ENCODE measurements at places on chromosomes 1 and 21.

DNA sequence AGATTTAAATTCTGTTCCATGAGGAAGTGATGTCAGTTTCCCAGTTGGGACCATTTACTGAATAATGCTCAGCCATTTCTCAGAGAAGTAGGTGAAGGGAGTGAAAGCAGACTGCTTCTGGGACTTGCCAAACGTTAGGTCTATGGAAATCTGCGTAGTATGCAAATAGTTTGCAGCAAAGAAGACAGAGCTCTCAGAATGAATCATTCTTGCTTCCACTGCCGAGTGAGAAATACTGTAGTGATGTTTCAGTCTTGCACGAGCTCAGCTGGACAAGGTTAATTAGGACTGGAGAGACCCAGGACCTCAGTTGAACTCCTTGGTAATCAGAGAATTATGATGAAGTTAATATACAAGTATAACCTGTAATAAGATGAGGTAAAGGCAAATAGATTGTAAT is 317.7 kb upstream of the DAB1 start:
- DNase-seq, result no peak

DNA sequence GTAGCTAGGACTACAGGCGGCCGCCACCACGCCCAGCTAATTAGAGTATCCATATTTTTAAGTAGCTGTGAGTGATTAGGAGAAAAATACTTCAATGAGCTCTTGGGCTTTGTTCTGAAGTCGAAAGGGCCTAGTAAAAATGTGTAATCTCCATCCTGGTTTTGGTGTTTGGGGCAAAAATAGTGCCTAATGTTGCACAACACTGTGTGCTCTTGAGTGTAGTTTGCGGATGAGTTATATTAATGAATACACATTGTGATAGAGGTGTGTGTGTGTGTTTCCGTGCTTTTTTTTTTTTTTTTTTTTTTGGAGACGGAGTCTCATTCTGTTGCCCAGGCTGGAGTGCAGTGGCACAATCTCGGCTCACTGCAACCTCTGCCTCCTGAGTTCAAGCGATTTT is 6.3 kb upstream of the ARID1A start:
- DNase-seq, result no peak

DNA sequence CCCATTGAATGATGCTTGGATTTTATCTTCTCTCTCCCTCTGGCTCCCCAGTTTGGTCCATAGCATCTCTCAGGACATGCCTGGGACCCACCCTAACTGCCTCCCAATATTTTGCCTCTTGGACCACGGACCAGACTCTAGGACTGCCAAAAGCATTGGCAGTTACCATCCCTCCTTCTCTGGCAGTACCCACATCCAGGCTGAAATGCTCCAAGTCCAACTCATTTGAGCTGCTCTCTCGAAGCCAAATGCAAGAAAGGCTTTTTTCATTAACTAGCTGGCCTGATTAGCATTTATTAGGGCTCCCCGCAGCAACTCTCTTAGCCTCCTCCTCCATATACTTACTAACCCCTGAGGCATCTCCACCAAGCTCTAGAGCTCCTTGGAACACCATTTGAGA is 140.0 kb upstream of the GRIK3 start:
- DNase-seq, result no peak

DNA sequence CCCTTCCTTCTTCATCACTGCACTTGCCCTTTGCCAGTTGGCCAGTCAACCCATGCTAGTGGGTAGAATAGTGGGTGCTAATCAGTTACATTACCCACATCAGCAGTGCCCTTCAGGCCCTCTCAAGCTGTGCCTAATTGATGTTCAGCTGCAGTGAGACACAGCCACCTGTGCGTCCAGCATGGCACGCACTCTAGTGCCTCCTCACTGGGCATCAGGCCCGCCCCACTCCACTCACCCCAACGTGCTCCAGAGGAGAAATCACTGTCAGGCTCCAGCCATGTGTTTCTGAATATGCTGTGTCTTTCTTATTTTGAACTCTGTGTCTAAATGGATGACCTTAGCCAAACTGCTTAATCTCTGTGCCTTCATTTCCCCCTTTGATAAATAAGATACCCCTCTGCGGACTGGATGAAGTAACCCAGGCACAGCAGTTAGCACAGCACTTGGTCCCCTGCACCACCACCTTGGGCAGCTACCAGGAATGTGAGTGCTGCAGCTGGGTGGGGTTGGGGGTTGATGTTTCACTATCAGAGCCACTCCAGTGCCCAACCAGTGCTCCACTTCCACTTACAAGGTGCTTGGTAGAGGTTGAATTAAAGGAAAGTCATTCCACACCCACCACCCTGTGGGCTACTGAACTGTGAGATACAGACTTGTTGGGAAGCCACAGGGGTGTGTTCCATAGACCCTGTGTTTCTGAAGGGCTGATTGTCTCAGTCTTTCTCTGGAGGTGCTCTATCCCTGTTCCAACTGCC is 8.9 kb upstream of the ADORA3 start:
- DNase-seq, result no peak

- DNase-seq, result no peak
Observed at GRCh38 chr1:39925721-39926342, 24.1 kb upstream of the MYCL start.

DNA sequence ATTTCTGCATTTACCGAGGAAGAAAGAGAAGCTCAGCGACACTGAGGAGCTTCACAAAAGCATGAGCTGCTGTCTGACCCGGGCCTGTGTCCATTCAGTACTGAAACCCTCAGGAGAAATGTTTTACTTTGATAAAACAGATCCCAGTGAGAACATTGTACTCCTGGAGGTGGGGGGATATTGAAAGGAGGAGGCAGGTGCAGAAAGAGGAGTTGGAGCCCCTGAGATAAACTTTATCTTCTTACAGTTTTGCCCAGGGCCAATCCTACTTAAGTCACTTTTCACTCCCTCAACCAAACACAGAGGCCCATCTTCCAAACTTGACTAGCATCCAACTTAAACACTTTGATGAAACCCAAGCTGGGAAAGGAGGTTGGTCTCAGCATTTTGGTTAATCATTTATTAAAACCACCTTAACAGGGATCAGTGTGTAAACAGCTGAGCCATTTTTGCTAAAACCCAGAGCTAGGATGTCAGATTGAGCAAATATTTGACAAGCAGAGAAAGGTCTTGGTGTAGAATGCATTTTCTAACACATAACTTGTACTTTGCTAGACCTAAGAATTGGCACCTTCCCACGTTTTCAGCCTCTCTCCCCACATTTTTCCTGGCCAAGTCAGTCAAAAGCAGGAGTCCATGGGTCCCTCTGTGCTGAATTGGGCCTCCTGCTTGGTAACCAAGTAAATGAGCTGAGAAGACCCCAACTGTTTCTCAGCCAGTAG is 32.5 kb upstream of the SARS1 start:
- DNase-seq, result no peak

- DNase-seq, result no peak
Observed at GRCh38 chr1:28926629-28927265, 12.4 kb downstream of the EPB41 start.

- no peak for DNase-seq
Observed at GRCh38 chr1:115188680-115189395, 99.5 kb upstream of the TSPAN2 start.

GRCh38 chr21:32666258-32666657 is 54.1 kb upstream of the CFAP298 start:
- no peak for DNase-seq

- DNase-seq, result no peak
Observed at GRCh38 chr1:235495551-235495950, 8.7 kb downstream of the B3GALNT2 start.

- DNase-seq, result no peak
Observed at GRCh38 chr21:14070049-14070893, 140.5 kb downstream of the LIPI start.

- no peak for DNase-seq
Observed at GRCh38 chr1:43277116-43277876, 7.5 kb downstream of the TMEM125 start.

DNA sequence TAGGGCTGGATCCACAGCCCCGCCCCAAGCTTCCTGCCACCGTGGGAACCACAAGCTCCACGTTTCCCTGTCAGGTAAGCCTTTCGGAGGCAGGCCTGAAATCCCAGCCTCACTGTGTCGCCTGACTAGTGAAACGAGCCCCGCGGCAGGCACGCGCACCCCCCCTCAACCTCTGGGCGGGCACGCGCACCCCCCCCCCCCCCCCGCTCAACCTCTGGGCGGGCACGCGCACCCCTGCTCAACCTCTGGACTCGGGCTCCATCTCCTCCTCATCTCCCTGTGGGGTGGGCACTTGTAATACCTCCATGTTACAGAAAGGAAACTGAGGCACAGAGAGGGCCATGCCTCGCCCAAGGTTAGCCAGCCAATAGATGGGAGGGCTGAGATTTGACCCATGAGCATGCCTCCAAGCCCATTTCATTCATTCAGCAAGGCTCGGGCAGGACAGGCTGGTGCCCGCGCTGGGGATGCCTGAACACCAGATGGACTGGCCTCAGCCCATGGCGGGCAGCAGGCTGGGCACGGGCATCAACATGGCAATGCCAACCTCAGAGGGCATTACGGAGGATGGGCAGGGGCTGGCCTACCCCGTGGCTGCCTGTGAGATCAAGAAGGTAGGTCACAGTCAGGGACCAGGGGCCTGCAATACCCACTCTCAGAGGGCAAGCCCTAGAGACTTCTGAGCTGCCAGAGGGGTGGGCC is 4.7 kb downstream of the CFAP410 start:
- DNase-seq, result no peak

DNA sequence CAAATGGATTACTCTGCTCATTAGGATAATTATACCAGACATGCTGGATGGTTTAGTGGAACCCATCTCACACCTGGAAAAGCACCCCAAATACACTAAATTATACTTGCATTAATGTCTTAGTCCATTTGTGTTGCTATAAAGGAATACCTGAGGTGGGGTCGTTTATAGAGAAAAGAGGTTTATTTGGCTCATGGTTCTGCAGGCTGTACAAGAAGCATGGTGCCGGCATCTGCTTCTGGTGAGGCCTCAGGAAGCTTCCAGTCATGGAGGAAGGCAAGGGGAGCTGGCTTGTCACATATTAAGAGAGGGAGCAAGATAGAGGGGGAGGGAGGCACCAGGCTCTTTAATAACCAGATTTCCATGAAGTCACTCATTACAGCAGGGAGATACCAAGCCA is 95.6 kb downstream of the MT1HL1 start:
- DNase-seq, result no peak

GRCh38 chr21:35932232-35932911 is 128.0 kb downstream of the SETD4 start:
- DNase-seq, result peak; percentile 61

DNA sequence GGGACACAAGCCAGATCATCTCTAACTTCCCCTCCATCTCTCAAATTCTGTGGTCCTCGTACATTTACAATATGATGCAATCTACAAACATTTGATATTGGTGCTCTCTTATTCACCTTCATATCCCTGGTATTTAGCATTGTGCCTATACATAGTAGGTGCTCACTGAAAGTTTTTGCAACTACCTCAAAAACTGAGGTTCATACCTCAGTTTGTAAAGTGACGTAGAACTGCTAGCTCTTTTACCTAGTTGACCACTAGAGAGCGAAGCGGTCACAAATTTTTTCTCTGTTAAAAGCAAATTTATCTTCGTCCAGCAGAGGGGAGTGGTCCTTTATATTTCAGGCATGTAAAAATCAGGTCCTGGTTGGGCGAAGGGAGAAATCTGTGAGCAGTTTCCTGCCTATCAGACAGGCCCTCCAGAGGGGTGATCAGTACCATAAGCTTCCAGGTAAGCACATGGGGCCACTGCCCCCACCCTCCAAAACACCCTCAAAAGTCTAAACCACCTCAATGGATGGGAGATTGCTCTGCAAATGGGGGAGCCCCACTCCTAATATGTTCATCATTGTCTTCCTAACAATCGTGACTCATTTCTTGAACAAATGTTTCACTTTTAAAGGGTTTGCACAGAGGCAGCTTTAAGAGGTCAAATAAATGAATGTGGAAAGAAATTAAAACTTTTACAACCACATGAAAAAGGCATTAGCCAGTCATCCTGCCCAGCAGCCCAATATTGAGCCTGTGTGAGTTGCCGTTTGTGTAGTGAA is 10.6 kb upstream of the HLCS start:
- peak; percentile 21 for DNase-seq

GRCh38 chr1:159669338-159669737 is 45.1 kb downstream of the CRP start:
- no peak for DNase-seq

DNA sequence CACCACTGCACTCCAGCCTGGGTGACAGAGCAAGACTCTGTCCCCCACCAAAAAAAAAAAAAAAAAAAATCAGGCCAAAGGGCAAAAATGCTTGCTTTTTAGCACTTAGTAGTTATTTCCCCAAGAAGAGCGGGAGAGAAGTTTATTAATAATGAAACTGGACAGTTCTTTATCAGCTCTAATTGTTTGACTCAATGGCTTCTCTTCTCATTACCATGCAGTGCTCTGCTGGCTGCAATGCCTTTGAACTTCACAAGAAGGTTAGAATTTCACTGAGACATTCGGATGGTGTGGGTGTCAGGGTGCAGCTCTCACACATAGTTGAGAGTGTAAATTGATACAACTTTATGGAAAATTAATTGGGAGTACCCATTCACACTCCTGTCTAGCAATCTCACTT is 63.7 kb downstream of the EDARADD start:
- no peak for DNase-seq

DNA sequence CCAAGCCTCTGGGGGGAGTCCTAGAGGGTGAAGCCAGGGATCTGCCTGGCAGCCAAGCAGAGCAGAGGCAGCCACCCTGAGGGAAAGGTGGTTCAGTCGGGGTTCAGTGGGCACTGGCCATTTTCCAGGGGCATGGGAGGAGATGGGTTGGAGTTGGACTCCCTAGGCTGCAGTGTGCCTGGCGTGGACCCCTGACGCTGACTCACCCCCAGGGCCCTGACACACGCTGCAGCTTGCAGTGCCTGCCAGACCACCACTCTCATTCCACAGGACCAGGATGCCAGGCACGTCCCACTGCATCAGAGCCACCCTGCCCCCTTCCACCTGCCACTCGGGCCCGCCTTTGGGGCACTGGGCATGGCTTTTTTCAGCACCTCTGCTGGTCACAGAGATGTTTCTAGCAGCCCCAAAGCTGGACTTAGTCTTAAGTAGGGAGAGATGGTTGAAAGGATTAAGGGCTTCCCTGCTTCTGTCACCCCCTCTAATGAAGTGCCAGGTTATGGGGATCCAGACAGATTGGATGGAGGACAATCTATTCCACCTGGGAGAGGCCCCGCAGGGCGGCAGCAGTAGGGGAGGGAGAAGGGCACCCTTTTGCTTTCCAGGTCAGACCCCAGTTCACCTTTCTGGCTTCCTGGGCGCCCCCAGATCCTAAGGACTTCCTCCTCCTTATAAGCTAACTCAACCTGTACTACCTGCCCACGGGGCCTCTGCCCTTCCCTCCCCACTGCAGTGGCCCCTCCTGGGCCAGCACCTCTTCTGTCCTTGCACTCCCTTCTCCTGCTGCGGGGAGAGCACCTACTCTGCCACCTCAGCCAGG is 1.6 kb downstream of the SYT2 start:
- DNase-seq, result no peak

DNA sequence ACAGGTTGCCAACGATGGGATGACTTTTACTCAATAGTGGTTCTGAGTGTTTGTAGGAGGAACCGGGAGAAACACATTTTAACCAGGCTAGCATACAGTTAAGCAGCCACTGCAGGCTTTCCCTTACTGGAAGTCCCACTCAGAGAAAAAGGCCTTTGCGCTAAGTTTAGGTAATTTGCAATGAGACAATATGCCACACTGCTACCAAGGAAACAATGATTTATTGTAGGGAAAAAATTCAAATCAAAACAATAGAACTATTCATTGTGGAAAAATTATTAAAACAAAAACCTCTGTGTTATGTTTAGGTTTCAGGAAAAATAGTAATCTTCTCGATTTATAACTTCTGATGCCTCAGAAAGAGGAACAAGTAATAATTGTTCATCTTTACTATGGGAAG is 51.4 kb upstream of the CR2 start:
- no peak for DNase-seq

- DNase-seq, result no peak
Observed at GRCh38 chr1:180265871-180266270, 35.8 kb downstream of the LHX4 start.

- DNase-seq, result no peak
Observed at GRCh38 chr1:39466413-39467107, 24.9 kb upstream of the BMP8A start.
